ENCODE measurements at places on chromosomes 7 and 10.

DNA sequence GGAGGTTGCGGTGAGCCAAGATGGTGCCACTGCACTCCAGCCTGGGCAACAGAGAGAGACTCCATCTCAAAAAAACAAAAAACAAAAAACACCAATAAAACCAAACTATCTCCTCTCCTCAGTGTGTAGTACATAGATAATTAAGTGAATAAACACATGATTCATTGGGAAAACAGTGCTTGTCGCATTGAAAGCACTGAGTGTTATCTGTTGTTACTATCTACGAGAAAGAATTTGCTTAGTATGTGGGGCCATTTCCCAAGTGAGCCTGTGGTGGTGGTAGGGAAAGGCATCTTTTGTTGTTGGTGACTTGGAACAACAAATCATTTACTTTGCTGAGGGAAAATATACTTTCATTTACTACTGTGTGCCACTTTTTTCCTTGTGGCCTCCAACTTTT lies 42.6 kb downstream of the RSBN1L start:
- no peak for DNase-seq

DNA sequence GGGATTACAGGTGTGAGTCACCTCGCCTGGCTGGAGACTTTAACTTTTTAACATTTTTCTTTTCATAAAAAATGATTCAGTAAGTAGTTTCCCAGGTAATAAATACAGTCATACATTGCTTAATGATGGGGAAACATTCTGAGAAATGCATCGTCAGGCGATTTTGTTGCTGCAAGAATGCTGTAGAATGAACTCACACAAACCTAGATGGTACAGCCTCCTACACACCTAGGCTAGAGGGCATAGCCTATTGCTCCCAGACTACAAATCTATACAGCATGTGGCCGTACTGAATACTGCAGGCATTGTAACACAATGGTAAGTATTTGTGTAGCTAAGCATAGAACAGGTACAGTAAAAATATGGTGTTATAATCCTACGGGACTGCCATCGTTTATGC lies 108.5 kb upstream of the SFMBT2 start:
- DNase-seq, result peak; percentile 23

DNA sequence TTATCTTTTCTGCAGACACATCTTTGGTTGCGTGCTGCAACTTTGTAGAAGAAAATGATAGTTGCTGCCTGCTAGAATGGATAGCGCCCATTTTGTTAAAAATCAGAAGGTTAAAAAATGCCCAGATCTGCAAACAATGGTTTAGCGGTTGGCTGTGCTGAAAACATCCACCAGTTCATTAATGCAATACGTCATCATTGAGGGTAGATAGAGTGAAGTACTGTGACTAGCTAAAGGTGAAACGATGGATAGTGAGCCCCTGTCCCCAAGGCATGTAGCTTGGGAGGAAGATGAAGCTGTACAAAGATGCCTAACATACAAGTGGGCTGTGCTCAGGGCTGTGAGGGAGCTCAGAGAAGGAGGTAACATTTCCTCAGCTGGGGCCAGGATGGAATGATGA lies 48.4 kb downstream of the TEX36 start:
- no peak for DNase-seq

GRCh38 chr7:15915686-15916293 lies 229.3 kb upstream of the MEOX2 start:
- no peak for DNase-seq

DNA sequence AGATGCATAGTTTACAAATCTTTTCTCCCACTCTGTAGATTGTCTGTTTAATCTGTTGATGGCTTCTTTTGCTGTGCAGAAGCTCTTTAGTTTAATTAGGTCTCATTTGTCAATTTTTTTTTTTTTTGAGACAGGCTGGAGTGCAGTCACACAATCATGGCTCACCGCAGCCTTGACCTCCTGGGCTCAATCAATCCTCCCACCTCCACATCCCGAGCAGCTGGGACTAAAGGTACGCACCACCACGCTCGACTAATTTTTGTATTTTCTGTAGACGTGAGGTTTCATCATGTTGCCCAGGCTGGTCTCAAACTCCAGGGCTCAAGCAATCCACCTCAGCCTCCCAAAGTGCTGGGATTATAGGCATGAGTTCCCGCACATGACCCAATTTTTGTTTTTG lies 1655.8 kb downstream of the REEP3 start:
- no peak for DNase-seq

GRCh38 chr7:31371621-31372020 lies 31.1 kb upstream of the NEUROD6 start:
- DNase-seq, result no peak

DNA sequence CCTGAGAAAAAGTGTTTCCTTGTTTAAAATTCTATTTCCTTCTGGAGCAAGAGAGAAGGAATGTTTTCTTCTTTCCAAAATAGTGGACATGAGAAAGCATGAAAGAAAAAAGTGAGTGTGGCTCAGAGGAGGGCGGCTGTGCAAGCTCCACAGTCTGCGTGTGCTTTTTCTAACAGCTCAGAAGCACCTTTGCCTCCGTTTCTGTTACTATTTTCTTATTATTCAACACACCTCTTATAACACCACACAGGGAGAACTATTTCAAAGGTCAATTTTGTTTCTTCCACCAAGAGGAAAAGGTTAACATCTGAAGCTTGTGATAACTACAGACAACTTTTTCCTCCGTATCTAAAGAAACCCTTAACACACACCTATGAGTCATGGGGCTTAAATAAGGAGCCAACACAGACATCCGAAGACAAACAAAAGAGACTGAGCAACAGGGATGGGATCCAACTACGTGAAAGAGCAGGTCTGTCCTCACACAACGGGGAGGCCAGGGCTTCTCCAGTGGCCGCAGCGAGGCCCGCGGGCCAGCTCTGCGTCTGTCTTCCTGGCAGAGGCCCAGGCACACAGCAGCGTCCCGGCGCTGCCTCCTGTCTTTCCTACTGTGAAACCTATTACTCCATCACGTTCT lies 36.2 kb upstream of the NCAPG2 start:
- peak; percentile 85 for DNase-seq

DNA sequence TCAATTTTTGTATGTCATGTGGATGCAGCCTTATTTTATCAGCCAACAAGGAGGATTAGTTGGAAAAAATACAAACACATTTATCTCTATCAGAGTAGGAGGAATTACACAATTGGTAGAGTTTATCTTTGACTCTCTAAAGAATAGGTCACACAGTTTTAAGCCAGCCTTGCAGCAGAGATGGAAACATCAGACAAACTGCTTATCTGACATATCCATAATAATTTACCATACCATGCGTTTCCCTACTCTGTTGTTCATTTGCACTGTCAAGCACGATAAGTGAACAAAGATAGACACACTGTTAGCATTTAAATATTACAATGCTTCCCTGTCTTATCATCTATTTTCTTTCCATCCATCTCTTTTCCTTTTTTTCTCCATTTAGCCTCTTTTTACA lies 283.7 kb upstream of the SMIM30 start:
- DNase-seq, result no peak

DNA sequence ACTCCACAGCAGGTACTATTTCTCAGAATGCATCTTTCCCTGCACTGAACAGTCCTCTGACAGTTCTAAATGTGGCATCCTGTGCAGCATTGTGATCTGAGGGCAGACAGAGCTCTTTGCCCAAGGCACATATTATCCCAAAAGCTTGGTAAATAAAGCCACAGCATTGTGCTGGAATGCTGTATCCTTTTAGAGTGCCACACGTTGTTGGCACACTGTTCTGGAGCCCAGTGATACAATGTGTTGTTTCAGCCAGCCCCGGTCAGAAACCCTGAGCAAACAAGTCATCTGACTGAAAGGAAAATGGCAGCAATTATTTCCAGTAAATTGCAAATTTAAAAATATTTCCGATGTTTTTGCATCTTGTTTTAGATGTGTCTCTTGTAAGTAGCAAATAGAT lies 45.4 kb downstream of the NAMPT start:
- DNase-seq, result peak; percentile 32

DNA sequence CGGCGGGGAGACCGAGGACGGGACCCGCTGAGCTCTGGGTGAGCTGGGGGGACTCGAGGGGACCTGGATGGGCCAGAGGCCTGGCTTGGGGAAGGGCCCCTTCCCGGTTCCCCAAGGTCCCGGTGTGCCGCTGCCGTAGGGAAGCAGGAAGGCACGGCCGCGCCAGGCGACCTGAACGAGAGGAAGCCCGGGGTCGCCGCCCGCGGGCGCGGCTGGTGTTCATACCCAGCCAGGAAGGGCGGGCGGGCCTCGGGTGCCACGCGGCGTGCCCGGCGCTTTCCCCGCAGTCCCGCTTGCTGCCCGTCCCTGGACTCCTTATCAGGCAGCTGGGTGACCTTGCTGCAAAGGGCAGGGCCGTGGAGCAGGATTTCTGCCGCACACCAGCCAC lies 38.0 kb downstream of the ZNF777 start:
- DNase-seq, result no peak

- DNase-seq, result peak; percentile 78
These were observed 8.1 kb downstream of the PRPS1L1 start for GRCh38 chr7:18019555-18019954.

DNA sequence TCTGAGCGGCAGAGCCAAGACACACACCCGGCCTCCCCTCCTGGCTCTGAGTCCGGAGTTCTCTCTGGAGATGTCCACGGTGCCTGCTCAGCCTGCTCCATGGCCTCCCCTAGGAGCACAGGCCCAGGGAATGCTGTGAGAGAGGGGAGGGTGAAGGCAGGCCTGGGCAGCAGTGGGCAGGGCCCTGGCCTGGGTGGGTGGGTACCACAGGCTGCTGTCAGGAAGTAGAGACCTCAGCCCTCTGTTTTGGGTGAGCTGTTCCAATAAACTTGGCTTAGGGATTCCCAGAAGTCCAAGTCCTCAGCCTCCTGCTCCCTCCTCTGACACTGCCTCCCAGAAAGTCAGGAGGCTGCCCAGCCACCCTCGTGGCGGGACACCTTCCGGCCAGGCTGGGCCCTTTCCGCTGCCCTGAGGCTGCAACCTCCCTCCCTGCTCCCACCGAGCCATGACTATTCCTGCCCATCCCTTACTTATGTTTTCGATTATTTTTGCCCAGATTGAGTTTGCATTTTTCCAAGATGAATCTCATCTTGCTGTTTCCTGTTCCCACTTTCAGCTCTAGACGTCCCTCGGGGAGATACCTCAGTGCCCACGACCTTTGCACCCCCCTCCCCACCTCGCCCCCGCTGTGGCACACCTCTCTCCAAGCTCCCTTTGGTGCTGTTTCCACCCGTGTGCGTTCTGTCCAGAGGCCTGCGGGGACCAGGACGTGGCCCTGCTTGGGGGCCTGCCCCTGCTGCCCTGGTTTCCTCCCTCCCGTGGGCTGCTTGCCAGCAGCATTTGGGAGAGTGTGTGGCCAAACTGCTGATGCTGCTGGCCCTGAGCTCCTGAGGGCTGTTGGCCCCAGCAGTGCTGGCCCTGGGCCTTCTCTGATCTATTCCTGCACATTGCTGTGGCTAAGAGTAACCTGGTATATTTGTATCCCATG lies 5.8 kb upstream of the POLM start:
- no peak for DNase-seq

- DNase-seq, result peak; percentile 86
These were observed 292.9 kb upstream of the PITRM1 start for GRCh38 chr10:3465406-3465891.

DNA sequence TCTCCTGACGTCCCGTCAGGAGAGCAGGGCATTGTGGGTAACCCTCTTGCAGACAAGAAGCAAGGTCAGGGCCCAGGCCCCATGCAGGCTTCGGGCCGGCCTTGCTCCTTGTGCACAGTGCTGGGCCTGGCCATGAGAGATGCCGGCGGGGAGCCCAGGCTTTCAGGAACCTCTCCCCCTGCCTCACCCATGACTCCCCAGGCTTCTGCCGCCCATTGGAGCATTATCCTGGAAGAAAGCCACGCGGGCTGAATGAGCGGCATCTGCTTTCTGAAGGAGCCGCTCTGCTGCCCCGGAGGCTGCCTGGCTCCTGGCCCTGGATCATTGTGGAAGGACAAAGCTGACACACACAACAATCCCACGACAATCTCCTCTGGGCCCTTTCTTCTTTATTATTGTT lies 233.5 kb downstream of the TCF7L2 start:
- DNase-seq, result no peak

- no peak for DNase-seq
These were observed 123.0 kb upstream of the VSTM2A start for GRCh38 chr7:54419209-54419608.

DNA sequence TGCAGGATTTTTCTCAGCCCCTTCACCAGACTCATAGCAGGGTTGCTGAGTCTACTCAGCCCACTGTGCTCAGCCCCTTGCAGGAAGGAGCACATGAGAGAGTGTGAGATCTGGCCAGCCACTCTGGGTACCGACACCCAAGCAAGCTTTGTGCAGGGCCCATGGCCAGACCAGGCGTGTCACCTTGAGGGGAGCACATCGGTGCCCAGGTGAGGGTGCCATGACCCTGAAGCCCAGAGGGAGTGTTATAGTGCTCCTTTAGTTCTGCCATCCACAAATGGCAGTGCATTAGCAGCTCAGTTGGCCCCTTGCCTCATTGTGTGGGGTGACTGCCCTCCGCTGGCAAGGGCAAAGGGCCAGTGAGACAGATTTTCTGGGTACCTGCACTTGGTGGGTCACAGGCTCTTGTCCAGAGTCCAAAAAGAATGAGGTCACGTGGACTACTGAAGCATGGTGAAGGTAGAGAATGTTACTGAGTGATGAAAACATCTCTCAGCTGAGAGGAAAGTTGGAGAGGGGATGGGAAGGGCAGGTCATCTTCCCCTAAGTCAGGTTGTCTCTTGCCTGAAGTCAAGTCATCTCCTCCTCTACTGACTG lies 181.8 kb downstream of the MACC1 start:
- DNase-seq, result no peak

DNA sequence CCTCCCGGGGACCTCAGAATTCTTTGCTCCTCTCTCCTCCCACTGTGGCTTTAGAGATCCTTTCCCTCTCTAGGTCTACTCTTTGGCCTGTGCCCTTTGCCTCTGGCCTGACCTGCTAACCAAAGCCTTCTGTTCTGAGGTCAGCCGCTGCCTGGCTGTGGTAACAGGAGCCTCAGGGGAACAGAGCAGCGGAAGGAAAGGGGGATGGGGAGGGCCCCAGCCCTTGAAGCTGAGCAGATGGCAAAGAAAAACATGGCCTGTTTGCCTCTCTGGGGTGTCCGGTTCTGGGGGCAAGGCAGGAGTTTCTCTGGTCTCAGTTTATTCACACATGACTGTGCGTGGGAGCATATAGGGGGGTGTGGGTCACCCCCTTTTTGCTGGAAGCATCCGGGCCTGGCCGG lies 28.2 kb downstream of the COL26A1 start:
- DNase-seq, result no peak

DNA sequence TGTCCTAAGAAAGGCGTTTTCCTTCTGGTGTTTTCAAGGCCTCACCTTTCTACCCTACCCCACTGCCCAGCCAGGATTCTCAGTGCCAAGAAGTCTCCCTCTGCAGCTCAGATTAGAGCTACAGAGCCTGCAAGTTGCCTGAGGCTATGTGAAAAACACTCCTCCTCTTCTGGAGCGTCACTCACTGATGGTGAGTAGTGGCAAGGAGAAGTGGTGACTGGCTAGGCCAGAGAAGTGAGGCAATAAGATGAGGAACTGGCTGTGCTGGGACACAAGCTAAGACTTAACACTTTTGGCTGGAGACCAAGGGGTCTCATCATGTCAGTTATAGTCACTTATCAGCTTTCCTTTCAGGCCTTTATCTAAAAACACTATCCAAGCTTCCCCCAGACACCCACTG lies 86.7 kb upstream of the PRKAR2B start:
- DNase-seq, result peak; percentile 60

GRCh38 chr10:62022830-62023229 lies 121.3 kb downstream of the ARID5B start:
- DNase-seq, result no peak

All from bronchial epithelial cell (primary cell).